Kidney epithelial cell (primary cell): ENCODE measurements at places on chromosomes 7 and 10. TPM values are rescaled to one million over a fixed set of nuclear protein-coding genes. Genes with fewer than 3 reads are reported as not detected.
A peak's percentile ranks its signal among the peaks of the same experiment; 100 is the strongest.

Gene WASHC2A
- 52.6 and 53.7 TPM in 2 replicates for total RNA-seq

Gene JAZF1
- total RNA-seq = 0.96 and 1.3 TPM in 2 replicates

Gene CPA2
- not detected in 2 replicates for total RNA-seq

Gene NFE2L3
- total RNA-seq = 53.8 and 57.1 TPM in 2 replicates

Gene WNT16
- not detected in 2 replicates for total RNA-seq

- DNase-seq = peak; percentile 9
Measured at GRCh38 chr7:50147951-50148808, 55.1 kb upstream of the ZPBP start.

GRCh38 chr7:48389977-48390376 lies 218.7 kb downstream of the ABCA13 start:
- peak; percentile 45 for DNase-seq

DNA sequence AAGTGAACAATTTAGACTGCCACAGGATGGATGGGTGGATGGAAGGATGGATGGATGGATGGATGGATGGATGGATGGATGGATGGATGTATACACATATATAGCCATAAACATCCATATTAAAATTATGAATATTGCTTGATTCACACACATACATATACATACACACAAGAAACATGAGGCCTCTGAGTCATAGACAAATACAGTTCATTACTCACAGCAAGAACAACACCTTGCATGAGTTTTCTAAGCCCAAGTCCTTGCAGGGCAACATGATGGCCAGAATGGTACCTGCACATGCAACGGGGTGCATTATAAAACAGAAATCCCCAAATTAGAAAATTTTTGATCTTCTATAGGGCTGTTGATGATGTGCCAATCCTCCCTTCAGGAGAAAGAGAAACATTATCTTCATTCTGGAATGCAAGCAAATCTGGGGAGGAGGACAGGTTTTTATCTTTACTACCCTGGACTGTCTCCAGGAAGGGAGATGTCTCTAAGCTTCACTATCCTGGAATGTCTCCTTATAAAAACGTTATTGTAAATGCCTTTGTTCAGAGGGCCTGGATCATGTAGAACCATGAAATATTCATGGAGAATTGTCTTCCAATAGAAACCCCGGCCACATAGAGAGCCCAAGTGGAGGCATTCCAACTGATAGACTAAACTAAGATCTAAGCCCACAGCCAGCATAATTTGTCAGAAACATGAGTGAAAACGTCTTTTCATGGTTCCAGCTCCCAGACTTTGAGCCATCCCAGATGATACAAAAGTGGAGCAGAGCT lies 238.6 kb upstream of the LRRN3 start:
- DNase-seq = no peak

DNA sequence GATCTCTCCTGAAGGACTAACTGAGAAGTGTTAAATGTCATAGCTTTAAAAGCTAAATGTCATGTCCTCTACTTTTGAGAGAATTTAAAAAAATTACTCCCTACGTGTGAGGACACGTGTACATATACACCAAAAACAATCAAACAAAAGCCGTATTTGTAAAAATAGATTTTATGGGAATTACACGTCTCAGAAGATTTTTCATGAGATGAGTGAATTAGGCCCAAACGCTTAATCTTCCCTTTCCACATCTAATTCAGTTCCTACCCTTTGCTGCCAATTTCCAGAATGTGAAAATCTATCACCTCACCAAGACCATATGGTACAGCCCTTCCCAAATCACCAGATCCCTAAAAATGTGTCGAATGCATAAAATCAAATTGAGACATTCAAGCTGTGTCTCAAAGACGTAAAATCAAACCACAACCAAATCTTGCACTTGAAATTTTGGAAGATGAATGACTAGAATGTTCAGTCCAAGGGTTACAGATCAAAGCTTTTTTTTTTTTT lies 1.0 kb upstream of the CTTNBP2 start:
- no peak for DNase-seq

DNA sequence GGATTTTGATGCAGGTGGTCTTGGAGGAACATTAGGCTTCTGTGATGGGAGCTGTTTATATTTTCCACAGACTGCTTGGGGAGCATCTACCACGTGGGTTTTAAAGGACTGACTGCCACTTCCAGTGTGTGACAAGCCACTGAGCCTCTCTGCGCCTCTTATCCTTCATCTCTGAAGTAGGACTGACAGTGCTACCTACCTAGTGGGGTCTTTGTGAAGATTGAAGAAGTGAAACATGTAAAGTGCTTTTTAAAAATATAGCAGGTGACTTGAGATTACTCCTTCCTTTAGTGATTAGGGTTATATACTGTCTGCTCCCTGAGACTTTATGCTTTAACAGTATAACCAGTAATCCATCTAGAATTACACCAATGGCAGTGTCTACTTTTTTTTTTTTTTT lies 29.9 kb downstream of the NKX2-3 start:
- no peak for DNase-seq
